ENCODE measurements at places on chromosomes 12 and 14. TPM values are rescaled to one million over a fixed set of nuclear protein-coding genes. Genes with fewer than 3 reads are reported as not detected.

ORAI1 gene
- total RNA-seq, result 3.9 TPM

ALX1 gene
- not detected for total RNA-seq

IL22 gene
- not detected for total RNA-seq

GRCh38 chr14:73339206-73339605, 101.9 kb downstream of the PAPLN start:
- peaks cover 2% of the 10 kb centered on the region for H3K36me3 ChIP-seq
- no peak for DNase-seq
- no peak overlapping the region for H3K27ac ChIP-seq
- no peaks in the 10 kb centered on the region for H3K27me3 ChIP-seq

DNA sequence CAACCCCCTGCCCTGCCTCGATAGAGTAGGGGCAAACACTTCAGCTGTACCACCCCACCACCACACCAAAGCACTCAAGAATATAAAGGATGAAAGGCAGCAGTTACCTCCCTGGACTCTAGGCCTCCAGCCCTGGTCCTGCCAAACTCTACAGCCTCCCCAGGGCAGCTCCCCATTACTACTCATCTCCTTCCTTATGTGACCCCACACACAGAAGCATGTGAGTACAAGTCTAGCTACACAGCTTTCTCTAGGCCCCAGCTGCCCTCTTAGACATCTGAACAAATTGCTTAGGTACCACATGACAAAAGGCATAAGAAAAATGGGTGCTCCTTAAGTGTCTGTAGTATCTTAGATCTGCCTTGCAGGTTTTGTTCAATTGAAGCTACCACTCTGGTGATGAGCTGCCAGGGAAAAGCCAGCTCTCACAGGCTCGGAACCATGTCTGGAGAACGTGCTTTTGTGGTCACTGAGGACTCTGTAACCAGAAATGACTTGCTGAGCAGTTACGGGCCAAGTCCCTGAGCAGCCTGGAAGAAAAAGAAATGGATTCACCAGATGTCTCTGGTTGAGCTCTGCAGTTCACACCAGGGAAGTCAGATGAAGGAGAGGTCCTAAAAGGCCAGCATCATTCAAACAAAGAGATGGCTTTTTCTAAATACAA, 32.8 kb downstream of the FMNL3 start:
- H3K36me3 ChIP-seq, result no peaks in the 10 kb centered on the region
- H3K27ac ChIP-seq, result peak overlapping the region; percentile 85
- DNase-seq, result peak; percentile 41
- peaks cover 37% of the 10 kb centered on the region for H3K4me1 ChIP-seq
- no peak overlapping the region for H3K4me3 ChIP-seq

GRCh38 chr12:54159140-54159539, 29.6 kb downstream of the SMUG1 start:
- no peak overlapping the region for H3K4me3 ChIP-seq
- H3K27ac ChIP-seq, result no peak overlapping the region
- peaks cover 62% of the 10 kb centered on the region for H3K27me3 ChIP-seq
- H3K36me3 ChIP-seq, result no peaks in the 10 kb centered on the region

DNA sequence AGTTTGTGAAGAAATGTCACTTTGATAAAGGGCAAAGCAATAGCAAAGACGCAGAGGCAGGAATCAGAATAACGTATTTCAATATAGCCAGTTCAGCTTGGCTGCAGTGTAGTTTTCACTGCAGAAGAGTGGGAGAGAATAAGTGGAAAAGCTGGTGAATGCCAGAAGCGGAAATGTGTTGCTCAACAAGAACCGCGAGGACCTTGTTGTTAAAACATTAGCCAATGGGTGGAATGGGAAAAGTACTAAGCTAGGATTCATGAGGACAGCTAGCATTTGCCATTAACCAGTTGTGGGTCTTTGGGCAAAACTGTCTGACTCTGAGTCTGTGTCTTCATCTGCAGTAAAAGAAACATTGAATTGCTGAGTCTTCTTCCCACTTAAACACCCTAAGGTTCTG, 292.9 kb upstream of the GRIP1 start:
- H3K4me3 ChIP-seq, result no peak overlapping the region
- no peak overlapping the region for H3K27ac ChIP-seq
- no peaks in the 10 kb centered on the region for H3K27me3 ChIP-seq
- H3K36me3 ChIP-seq, result no peaks in the 10 kb centered on the region

DNA sequence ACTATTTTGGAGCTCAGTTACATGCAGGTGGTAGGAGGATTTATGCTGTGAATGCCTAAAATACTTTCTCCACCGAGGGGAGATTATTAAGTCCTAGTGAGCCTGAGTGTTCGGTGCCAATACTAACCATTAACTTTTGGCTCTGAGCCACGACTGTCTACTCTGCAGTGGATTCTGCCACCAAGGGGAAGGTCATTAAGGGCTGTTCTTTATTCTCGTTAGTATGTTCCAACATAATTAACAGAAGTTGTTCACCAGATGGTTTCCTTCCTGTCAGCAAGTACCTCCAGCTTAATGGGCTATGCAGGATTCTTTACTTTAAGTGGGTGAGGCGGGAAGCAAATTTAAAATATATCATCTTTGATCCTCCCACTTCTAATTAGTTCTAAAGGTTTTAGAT, 326.3 kb downstream of the BMP4 start:
- H3K27me3 ChIP-seq, result peaks cover 13% of the 10 kb centered on the region
- no peaks in the 10 kb centered on the region for H3K36me3 ChIP-seq
- no peak overlapping the region for H3K4me3 ChIP-seq

GRCh38 chr14:36070031-36070719, 106.3 kb downstream of the PTCSC3 start:
- DNase-seq, result peak; percentile 64
- no peak overlapping the region for H3K4me3 ChIP-seq
- no peaks in the 10 kb centered on the region for H3K4me1 ChIP-seq
- no peaks in the 10 kb centered on the region for H3K36me3 ChIP-seq

- H3K4me3 ChIP-seq, result no peak overlapping the region
- H3K27ac ChIP-seq, result no peak overlapping the region
- no peak for DNase-seq
Observed at GRCh38 chr12:49979016-49979586, 6.4 kb downstream of the AQP6 start.

GRCh38 chr14:77268989-77269600, 1.9 kb downstream of the NGB start:
- no peaks in the 10 kb centered on the region for H3K4me1 ChIP-seq
- H3K27me3 ChIP-seq, result peaks cover 51% of the 10 kb centered on the region
- no peak for DNase-seq
- no peak overlapping the region for H3K4me3 ChIP-seq
- H3K36me3 ChIP-seq, result no peaks in the 10 kb centered on the region
- no peak overlapping the region for H3K27ac ChIP-seq

DNA sequence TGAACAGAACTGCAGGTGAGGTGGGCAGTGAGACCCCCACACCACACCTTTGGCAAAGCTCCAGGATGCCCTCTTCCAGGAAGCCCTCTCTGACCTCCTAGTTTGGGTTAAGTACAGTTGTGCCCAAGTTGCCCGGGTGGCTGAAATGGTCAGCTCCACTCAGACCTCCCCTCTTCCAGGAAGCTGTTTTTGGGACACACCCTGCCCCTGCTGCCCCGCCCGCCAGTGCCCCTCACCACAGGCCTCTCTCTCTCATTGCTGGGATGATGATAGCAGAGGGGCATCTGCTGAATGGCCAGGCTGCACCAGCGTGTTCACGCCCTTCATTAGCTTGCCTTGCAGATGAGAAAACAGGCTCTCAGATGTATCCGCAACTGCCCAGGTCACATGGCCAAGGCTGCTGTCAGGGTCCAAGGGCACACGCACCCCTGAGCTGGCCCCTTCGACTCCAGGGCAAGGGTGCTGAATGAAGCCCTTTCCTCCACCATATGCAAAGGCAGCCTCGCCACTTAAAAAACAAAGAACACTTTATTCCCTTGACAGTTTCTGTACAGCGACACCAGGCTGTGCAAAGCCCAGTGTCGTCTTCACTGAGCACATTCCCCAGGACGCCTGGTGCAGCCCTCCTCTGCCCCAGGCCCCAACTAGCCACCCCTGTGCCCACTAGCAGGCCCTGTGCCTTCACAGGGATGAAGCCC, 15.5 kb downstream of the SLC25A29 start:
- peaks cover 4% of the 10 kb centered on the region for H3K4me1 ChIP-seq
- H3K4me3 ChIP-seq, result no peak overlapping the region
- H3K36me3 ChIP-seq, result peaks cover 47% of the 10 kb centered on the region
- no peak overlapping the region for H3K27ac ChIP-seq
- H3K27me3 ChIP-seq, result no peaks in the 10 kb centered on the region

DNA sequence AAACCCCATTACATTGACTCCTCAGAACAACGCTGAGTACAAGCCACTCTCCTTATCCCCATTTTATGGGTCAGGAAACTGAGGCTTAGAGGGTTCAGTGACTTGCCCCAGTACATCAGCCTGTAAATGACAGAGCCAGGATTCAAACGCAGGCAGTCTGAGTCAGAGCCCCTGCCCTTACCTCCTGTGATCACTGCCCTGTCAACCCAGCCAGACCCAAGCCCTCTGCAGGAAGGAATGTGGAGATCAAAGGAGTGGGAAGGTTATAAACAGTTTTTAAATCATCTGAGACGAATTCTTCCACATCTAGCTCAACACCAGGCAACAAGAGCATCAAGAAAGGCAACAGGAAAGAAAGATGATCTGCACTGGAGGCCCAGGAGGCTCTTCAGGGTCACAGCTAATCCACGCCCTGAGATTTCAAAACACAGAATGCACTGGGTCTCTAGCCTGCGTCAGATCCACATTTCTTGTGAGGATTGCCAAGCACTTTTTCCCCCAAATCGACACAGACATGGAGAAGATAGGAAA, 38.5 kb downstream of the SPTB start:
- no peak overlapping the region for H3K4me3 ChIP-seq
- H3K4me1 ChIP-seq, result peaks cover 2% of the 10 kb centered on the region
- H3K27me3 ChIP-seq, result peaks cover 36% of the 10 kb centered on the region
- no peak overlapping the region for H3K27ac ChIP-seq

- H3K4me3 ChIP-seq, result no peak overlapping the region
- H3K4me1 ChIP-seq, result no peaks in the 10 kb centered on the region
- peak; percentile 34 for DNase-seq
- H3K27me3 ChIP-seq, result peaks cover 2% of the 10 kb centered on the region
- H3K27ac ChIP-seq, result no peak overlapping the region
Observed at GRCh38 chr14:104563742-104564615, 15.6 kb upstream of the C14orf180 start.
